ENCODE measurements at places on chromosomes 4 and X. TPM values are rescaled to one million over a fixed set of nuclear protein-coding genes. Genes with fewer than 3 reads are reported as not detected.

- peak; percentile 44 for DNase-seq
These were observed 20.4 kb downstream of the WDR13 start for GRCh38 chrX:48617542-48618340.

The PAGE2 gene
- not detected for total RNA-seq

GRCh38 chrX:152575331-152575730 is 62.4 kb upstream of the GABRQ start:
- peak; percentile 53 for DNase-seq

DNA sequence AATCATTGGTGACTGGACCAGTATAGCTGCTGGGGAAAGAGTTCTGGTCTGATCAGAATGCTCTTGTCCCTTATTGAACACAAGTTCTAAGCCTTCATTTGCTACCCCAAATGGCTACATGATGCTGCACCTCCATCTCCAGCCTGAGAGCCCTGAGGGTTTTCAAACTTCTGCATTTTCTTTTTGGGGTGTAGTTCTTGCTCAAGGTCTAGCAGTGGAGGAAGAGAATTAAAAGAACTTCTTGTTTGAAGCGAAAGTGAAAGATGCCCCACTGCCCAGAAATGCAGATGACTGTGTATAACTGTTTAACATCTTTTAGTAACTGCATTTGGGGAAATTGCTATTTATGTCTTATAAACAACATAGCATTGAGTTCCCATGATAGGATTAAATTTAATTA is 38.5 kb downstream of the LAMTOR3 start:
- DNase-seq = no peak

DNA sequence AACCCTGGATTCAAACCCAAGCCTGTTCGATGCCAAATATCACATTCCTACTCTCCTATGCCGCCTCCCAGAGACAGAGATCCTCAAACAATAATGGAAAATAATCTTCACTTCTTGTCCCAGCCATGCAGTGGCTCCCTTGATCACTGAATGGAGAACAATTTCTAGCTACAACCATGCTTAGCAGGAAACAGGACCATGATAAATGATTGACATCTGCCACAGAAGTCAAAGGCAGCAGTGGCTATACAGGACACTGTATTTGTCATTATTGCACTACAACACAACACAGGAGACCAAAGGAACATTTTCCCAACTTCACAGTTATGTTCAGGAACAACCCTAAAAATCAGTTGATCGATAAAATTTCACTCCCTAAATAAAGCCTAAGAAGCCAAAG is 243.3 kb upstream of the SLC7A11 start:
- DNase-seq = no peak

DNA sequence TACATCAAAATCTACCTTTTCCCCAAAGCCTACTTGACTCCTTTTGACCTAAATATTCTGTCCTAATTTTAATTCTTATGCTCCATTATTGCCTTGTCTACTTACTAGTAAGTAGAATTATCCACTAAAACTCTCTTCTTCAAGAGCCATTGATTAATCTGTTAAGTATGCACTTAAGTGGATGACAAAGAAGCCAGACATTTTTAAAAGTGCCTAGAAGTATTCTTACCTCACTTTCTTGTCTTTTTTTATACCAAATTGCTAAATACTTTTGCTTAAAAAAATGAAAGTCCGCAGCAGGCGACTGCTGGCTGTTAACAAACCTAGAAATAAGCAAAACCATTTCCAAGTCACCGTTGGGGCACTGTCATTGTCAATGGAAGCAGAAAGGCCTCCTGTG is 20.1 kb upstream of the FRMPD4 start:
- peak; percentile 46 for DNase-seq

All from M059J (cell line).